Naive thymus-derived CD4-positive, alpha-beta T cell (primary cell): ENCODE measurements at places on chromosomes 3 and 15.

- DNase-seq, result no peak
Measured at GRCh38 chr3:164200053-164200823, 878.1 kb downstream of the SI start.

DNA sequence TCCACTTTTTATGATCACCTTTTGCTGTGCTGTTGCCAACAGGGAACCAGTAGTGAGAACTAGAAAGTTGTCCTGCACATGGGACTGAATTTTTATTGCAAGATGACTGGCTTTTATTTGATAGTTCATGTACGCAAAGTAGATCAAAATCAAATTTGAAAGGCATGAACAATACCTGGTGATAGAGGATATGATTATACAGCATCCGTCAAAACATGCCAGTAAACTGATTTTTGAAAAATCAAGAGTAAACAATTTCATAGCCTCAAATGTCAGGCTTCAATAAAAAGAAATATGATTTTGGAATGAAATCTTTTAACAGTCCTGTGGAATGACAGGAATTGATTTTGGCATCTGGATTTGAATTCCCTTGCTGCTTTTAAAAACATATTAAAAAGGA is 219.6 kb upstream of the LRRN1 start:
- no peak for DNase-seq

DNA sequence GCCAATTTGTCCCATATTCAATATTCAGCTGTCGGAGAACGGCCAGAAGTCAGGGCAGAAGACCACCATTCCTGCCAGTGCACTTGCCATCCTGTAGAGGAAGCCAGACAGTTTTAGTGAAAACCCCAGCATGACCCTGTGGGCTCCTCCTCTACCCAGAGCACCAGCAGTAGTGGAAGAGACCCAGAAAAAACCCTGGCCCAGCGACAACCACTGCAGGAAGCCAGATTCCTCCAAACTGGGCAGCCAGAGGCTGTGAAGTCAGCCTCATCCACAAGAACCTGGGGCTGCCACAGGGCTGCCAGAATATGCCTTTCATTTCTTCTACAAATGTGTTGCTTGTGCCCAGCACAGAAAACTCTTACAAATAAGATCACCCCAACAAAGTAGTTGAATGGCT is 67.3 kb downstream of the HMCES start:
- no peak for DNase-seq

GRCh38 chr15:65752151-65752700 is 39.9 kb downstream of the DENND4A start:
- DNase-seq, result no peak

- DNase-seq, result no peak
Measured at GRCh38 chr3:45773714-45774449, 22.5 kb downstream of the SLC6A20 start.
